ENCODE measurements at places on chromosomes 12 and 14.

DNA sequence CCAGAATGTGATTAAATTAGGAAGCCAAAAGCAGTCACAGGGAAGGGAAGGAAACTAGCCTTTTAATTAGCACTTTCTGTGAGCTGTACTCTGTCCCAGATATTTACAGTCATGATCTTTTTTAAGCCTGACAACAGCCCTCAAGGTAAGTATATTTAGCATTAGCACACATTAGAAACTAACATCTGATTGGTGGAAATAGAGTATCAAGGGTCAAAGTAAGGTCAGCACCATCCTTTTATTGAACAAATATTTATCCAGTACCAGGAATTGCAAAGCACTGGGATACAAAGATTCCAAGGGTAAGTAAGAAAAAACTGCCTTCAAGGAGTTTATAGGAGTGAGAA lies 28.2 kb downstream of the RPGRIP1 start:
- peak; percentile 82 for DNase-seq

- DNase-seq, result no peak
Measured at GRCh38 chr12:14211947-14212387, 153.5 kb upstream of the ATF7IP start.

DNA sequence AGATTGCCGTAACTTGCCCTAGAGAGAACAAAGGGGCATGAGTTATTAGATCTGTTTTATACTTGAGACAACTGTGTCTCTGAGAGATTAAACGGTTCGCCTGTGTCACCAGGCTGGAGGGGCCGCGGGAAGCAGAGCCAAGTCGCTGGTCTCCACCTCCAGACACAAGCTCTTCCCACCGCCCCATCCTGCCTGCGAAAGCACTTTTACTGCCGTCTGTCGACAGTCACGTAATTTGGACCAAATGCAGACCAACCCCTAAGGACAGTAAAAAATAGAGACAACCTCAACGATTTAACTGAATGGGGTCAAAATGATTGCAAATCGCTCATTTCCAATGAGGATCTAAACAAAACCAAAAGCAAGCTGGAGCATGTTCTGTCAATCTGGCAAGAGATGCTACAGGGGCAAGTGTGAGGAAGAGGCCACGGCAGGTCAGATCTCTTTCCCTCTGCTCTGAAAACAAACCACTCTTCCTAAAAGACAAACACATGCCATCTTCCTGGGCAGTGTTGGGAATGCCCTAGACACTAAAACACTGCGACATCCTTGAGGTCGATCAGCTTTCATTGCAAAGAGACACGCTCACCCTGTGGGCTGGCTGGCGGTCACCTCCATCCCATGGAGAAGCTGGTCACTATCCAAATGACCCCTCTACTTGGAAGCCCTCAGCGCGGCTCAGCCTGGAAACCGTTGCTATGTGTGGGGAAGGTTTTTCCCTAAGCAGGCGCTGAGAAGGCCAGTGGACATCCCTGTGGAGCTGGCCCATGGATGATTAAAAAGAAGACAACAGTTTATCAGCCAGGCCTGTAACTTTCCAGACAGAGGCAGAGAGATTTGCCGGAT lies 17.1 kb downstream of the GSC start:
- DNase-seq, result no peak

DNA sequence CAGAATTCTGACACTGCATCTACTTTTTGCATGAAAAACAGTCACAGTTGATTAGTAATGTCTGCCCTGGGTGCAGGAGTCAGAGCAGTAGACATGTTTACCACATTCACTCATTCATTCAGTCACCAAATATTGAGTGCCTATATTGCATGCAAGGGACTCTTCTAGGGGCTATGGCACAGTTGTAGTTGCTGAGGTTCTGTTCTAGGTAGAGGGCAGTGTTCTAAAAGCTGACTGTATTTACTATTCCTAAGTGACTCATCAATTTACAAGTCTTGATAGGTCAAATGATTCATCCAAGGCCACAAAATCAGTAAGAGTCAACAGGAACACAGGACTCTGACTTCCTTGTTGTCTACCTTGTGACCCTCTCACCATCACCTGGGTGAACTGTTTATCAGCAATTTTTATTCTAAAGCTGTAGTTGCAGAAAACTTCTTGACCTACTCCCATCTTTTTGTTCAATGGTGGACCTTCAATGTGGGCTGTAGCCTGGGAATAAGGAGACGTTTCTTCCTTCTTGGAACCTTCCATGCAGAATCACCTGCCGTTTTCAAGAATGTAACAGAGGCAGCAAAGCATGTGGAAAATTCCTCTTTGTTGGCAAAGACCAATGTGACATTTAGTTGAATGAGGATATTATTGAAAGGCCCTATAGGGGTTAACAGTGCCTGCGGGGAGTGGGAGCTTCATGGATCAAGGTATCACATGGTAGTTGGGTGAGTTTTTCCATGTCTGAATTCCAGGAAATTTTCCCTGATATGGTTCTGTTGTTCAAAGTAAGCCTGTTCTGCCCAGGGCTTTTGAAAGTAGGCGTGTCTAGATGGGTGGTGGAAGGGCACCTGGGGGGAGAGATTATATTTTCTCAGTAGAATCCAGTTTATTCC lies 223.2 kb downstream of the KTN1 start:
- no peak for DNase-seq

GRCh38 chr12:52119398-52120254 lies 40.1 kb downstream of the SMIM41 start:
- DNase-seq, result peak; percentile 96

DNA sequence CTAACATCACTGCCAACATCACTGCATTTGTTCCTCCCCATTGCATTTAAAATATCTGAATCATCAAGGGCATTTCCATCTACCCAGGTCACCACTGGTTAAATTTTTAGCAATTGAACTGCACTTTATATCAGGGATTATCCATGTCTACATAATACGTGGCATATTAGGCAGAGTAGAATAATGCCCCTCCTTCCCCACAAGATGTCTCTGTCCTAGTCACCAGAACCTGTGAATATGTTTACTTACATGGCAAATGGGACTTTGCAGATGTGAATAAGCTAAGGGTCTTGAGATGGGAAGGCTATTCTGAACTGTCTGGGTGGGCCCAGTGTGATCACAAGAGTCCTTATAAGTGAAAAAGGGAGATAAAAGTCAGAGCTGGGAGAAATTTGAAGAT lies 181.7 kb upstream of the ARID2 start:
- no peak for DNase-seq

- no peak for DNase-seq
Measured at GRCh38 chr14:62886461-62886860, 158.8 kb downstream of the KCNH5 start.

GRCh38 chr12:778615-779014 lies 26.2 kb downstream of the WNK1 start:
- no peak for DNase-seq

DNA sequence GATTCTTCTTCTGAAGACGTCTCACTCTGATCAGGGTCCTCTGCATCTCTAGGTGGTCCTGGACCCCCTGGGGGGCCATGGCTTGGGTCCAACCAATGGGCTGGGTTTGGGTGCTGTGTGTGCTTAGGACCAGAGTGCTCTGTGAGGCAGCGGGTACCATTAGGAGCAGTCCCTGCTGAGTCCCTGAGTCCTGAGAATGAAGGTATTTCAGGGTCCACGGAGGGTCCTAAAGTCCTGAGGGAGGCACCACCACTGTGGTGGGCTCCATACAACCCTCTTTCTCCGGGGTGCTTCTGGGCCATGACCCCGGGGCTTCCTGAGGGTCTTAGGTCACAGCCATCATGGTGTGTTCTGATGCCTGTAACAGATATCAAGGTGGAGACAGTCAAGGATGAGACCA lies 1.0 kb downstream of the DNAJC14 start:
- DNase-seq, result no peak

DNA sequence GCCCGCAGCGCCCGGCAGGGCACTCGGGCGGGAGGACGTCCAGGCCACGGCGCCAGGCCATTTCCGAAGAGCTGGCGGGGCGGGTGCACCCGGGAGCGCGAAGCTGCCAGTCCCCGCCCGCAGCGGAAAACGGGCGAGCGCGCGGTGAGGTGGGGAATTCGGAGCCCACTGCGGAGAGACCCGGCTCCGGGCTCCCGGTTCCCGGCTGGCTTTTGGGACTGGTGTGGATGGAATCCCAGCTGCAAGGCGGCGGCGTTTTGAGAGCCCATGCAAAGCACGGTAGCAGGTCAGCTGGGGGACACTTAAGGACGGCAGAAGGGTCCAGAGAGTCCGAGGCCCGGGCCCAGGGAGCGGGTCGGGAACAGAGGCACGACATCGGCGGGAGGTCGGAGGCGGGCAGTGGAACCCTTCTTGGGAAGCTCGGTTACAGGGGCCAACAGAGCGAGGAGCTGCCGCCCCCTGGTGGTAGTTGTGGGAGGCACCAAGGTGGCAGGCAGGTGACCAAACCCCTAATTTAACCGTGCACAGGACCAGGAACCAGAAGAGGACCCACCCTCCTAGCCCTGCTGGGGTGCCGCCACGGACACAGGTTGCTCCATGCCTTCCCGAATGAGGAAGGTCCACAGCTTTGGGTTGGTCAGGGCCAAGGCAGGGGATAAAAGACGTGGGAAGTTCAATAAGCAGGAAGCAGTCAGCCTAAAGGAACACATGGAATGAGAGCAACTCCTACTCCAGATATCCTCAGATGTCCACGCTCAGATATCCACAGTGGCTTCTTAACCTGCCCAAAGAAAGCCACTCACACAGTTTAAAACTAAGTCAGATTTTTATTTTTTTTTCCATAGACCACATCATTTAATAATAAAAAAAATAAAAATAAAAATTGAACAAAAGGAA lies 685 bp upstream of the CDH24 start:
- no peak for DNase-seq

GRCh38 chr14:45095143-45095542 lies 11.2 kb downstream of the PRPF39 start:
- DNase-seq, result no peak

GRCh38 chr12:6382371-6382770 lies 1.6 kb upstream of the LTBR start:
- DNase-seq, result no peak

- DNase-seq, result peak; percentile 44
Measured at GRCh38 chr12:51351913-51352532, 5.5 kb upstream of the CELA1 start.

GRCh38 chr12:25557830-25558436 lies 4.8 kb upstream of the LMNTD1 start:
- peak; percentile 17 for DNase-seq

DNA sequence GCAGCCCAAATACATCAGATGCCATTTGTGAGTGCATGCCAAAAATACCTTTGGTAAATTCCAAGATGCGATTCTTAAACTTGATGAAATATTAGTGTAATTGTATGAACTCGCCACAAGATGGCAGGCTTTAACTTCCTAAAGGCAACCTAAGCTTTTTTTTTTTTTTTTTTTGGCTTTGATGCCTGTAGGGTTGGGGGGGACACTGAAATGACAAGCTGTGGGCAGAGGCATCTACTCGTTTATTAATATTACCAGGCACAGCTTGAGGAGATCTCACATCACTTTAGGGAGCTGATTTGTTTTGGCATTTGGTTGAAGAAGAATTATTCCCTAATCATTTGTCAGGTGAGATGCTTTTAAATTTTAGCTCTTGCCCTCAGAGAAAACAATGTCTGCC lies 126.7 kb upstream of the CCDC196 start:
- peak; percentile 78 for DNase-seq

- DNase-seq, result no peak
Measured at GRCh38 chr12:52551216-52551865, 1.6 kb downstream of the KRT71 start.

- DNase-seq, result no peak
Measured at GRCh38 chr12:132471011-132471857, 18.7 kb upstream of the FBRSL1 start.

DNA sequence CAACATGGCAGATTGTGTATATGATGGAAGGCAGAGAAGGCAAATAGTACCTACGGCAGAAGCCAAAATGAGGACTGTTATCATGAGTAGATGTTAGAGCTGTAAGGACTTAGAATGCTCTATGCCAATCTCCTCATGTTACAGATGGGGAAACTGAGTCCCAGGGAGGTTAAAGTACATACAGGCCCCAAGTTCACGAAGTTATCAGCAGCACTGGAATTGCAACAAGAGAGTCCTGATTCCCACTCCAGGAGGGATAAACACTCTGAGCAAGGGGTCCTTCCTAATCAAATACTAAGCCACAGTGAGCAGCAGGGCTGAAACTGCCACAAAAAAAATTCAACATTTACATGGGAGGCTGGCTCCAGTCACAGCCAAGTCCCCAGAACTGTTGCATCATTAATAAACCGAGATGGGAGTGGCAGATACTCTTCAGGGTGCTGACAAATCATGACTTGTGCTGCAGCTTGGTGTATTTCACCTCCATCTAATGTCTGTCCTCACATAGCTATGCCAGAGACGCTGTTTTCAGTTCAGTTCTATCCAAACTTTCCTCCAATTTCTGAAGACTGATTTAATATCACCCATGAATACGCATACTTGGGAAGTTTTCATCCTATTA lies 24.2 kb downstream of the NUAK1 start:
- DNase-seq, result no peak

DNA sequence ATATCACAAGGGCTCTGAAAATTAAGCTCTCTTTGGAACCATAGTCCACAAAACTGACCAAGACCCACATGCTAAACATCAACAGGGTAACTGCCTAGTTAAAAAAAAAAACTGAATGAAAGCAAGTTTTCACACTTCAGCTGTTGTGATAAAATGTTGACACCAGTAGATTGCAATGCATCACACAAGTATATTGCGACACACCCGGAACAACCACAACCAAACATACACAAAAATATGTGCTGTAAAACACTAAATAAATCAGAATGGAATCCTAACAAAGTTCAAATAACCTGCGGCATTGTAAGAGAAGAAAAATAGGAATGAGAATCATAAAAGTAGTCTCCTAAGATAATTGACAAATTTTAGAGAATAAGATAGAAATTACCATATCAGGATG lies 710.3 kb downstream of the AACS start:
- DNase-seq, result no peak

DNA sequence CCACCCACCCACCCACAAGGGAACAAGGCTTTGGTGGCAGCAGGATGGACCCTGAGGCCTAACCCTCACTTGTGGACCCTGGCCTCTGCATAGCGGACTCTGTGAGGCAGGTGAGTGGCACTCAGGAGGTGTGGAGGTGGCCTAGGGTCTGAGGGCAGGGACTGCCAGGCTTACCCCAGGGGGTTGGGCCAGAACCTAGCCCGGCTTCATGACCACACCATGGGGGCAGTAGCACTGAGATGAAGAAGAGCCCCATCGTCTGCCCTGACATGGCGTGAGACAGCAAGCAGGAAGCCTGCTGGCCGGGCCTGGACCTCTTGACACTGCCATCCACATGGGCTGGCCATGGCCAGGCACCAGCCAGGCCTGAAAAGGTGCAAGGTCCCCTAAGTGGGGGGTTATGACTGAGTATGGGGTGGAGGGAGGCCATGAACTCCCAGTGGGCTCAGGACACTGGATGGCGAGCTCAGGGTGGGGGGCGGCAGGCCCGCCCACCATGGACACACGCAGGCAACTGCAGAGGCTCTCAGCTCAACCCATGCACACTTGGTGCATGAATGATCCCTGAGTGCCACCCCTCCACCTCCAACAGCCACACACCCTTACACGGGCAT lies 29.3 kb downstream of the JAG2 start:
- no peak for DNase-seq

- no peak for DNase-seq
Measured at GRCh38 chr12:29620030-29620429, 122.5 kb upstream of the OVCH1 start.

Data from NCI-H510A treated with DMSO at 0.1 percent for 48 hours (cell line).